Transverse colon (tissue), 4 donors: ENCODE measurements at places on chromosomes 7 and 10.

DNA sequence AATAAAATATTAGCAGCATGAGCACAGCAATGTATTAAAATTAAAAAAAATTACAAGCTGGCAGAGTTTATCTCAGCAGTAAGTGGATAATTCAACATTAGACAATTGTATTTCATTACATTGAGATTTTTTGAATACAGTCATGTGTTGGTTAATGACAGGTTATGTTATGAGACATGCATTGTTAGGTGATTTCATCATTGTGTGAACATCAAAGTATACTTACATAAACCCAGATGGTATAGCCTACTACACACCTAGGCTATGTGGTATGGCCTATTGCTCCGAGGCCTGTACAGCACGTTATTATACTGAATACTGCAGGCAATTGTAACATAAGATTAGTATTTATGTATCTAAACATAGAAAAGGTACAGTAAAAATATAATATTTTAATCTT, 29.7 kb downstream of the CCDC6 start:
- DNase-seq = no peak

DNA sequence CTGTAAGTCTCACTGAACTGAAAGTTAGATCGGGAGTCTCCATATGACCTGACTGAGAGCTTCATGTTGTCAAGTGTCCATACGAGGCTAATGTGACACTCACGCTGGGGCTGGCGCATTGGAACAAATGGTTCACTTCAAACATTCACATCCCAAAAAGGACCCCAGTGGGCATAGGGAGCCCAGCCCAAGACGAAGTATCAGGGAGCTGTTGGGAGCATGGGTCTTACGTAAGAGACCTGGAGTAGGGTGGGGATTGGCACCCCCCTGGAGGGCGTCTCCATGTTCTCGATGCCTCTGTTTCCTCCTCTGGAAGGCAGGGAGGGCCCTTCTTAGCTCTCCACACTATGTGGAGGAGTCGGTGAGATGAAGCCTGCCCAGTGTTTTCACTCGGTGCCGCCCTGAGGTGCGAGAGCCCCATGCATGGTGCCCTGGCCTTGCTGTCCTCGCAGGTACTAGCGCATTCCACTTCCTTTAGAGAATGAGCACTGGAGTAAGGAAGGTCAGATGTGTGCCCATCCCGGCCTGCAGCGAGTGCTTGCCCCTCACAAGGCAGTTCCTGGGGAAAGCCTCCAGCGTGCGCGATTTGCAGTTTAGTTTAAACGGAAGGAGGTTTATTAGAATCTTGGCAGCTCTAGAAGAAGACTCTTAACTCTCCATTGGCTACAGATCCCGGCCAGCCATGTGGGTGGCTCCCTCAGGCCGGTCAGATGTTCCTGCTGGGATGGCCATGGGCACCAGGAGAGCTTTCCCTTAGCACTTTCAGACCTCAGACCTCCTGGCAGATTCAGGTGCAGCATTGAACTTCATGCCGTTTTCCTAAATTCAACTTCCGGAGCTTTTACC, 64.4 kb downstream of the PTPRE start:
- DNase-seq = no peak

- DNase-seq = peak; percentile 54
Observed at GRCh38 chr7:134420424-134421125, 38.3 kb downstream of the AKR1B1 start.

- DNase-seq = no peak
Observed at GRCh38 chr7:88104732-88105131, 115.1 kb downstream of the SRI start.

GRCh38 chr10:90968328-90969081, 47.6 kb upstream of the ANKRD1 start:
- DNase-seq = no peak

GRCh38 chr7:39144420-39144819, 166.7 kb downstream of the POU6F2 start:
- no peak for DNase-seq

DNA sequence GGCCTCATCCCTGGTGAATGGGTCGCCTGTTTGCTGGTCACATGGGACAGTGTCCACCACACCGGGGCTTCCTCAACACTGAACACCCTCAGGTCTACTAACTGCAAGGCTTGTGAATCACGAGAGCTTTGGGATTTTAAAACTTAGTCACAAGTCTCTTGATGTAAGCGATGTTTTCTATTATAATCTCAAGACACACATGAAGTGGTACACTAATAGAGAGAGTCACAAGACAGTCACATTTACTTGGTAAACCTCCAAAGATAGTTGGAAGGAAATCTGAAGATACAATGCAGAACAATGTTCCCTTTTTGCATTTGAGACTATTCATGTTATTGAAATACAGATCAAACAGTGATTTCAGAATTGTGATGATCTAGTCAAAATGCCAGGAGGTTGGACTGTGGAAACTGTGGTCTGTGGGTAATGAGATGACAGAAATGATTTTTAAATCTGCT, 233.1 kb upstream of the KLF6 start:
- DNase-seq = no peak

GRCh38 chr10:718143-718700, 28.8 kb upstream of the DIP2C start:
- DNase-seq = no peak

GRCh38 chr7:21939136-21939857, 6.4 kb downstream of the CDCA7L start:
- DNase-seq = no peak

GRCh38 chr7:7207876-7208275, 25.5 kb downstream of the C1GALT1 start:
- DNase-seq = no peak

DNA sequence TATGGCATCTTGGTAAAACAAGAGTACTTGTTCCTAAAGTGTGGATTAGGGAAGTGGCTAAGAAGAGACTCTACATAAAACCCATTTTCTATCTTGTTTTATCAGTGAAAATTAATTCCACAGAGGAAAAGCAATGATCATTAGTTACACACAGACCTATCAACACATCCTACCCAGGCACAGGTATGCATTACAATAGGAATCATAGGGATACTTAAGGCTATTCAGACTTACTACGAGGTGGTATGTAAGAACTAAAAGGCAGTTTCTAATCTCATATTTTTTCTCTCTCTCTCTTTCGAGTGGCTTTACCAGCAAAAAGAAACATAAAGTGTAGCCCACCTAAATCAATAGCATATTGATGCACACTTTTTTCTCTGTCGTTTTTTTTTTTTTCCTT, 166.3 kb upstream of the FEZF1 start:
- DNase-seq = no peak

- no peak for DNase-seq
Observed at GRCh38 chr7:112088484-112089016, 117.6 kb downstream of the DOCK4 start.

GRCh38 chr7:102317231-102318059, 30.8 kb downstream of the SH2B2 start:
- DNase-seq = no peak

DNA sequence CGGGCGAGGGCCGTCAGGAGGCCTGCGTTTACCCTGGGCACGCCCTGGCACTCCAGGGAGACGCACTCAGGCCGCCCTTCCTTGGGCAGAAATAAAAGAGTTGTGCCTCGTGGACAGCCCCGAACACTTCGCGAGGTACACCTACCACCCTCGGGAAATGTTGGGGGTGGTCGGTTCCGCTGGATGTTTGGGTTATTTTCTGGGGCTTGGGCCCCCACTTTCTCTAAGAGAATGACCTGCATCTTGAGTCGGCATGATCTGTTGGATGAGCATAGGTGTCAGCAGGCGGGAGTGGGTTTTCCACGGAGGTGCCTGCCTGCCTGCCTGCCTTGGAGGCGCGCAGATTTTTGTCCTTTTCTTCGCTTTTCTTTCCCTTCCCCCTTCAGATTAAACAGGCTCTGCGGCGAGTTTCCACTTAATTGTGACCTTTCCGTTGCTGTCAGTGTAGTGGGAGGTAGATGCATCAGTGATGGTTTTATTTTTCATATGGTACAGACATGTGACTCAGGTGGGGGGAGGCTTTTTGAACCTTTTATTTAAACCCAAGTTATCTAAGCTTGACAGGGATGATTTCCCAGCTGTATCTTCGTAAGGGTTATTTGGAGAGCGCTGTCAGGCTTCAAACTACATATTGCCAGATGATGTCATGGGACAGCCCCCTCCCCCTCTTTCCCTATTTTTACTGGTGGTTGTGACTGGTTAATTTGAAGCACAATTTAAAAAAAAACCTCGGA, 661 bp downstream of the HECTD2 start:
- no peak for DNase-seq

GRCh38 chr10:75074711-75075445, 36.6 kb upstream of the SAMD8 start:
- no peak for DNase-seq

- DNase-seq = no peak
Observed at GRCh38 chr10:60677531-60678129, 100.6 kb upstream of the CDK1 start.

DNA sequence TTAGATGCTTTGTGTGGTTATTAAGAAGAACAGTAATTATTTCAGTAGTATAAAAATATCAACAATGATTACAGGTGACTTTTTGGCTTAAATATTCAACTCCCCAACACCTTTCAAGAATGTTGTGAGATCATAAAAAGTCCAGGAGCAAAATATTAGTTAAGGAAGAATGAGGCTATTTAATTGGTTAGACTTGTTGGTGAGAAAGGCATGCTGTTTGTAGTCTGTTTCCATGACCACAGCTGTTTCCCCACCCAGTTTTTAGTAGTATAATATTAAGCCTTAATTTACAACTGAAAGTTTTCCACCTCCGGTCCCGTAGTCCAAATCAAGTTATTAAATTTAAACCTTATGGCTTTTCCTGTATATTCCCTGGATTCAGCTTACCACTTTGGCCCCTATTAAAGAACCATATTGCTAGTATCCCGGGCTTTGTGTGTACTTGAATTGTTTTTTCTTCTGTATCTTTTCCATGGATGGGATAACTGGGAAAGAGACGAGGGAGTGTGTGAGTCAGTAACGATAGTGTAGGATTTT, 133.3 kb downstream of the CELF2 start:
- DNase-seq = no peak

DNA sequence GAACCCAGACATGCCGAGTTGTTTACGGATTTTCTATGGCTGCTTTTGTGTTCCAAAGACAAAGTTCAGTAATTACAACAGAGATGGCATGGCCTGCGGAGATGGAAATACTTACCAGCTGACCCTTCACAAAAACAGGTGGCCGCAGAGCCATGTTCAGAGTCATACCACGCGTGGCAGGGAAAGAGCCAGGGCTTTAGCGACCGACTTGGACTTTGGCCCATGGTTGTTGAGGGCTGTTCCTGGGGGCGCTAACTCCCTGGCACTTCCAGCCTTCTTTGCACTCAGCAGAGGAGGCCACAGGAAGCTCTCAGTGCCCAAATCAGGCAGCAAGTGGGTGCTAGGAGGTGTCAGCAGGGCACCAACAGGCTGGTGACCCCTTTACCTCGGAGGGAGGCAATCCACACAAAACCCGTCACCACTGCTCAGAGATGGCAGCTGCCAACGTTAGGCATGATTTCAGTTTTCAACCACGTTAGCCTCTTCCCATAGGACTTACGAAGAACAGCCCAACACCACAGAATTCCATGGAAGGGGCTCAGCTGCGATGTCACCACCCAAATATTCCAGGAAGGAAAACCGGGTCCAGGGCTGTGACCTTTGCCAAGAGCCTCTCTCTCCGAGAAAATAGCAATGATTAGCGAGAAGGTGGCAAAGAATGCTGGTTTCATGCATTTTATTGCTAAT, 21.4 kb upstream of the CNPY1 start:
- DNase-seq = no peak

GRCh38 chr10:100140070-100140469, 45.8 kb downstream of the ERLIN1 start:
- DNase-seq = no peak

DNA sequence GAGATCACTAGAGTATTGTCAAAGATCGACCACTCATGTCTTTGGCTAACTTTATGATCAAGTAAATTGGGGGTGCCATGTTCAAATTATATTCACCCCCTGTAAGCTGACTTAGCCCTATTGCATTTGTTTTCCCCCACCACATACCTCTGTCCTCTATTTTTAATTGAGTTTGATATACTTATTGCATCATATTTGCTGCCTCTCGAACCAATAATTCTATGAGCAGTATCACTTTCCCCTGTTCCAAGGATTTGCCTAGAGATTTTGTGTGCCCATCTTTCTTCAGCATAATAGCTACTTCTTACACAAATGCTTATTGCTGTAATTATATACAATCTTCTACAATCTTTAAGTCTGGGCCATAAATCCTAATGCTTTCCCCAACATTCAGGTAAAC, 245.2 kb downstream of the COBL start:
- no peak for DNase-seq

- no peak for DNase-seq
Observed at GRCh38 chr7:126370038-126370668, 882.6 kb downstream of the GRM8 start.

GRCh38 chr7:90413185-90413528, 9.9 kb downstream of the CLDN12 start:
- DNase-seq = no peak

- no peak for DNase-seq
Observed at GRCh38 chr7:129853661-129854268, 99.0 kb downstream of the UBE2H start.

- no peak for DNase-seq
Observed at GRCh38 chr10:11440250-11441150, 170.9 kb downstream of the USP6NL start.

GRCh38 chr7:20112696-20113095, 104.5 kb downstream of the MACC1 start:
- DNase-seq = no peak

DNA sequence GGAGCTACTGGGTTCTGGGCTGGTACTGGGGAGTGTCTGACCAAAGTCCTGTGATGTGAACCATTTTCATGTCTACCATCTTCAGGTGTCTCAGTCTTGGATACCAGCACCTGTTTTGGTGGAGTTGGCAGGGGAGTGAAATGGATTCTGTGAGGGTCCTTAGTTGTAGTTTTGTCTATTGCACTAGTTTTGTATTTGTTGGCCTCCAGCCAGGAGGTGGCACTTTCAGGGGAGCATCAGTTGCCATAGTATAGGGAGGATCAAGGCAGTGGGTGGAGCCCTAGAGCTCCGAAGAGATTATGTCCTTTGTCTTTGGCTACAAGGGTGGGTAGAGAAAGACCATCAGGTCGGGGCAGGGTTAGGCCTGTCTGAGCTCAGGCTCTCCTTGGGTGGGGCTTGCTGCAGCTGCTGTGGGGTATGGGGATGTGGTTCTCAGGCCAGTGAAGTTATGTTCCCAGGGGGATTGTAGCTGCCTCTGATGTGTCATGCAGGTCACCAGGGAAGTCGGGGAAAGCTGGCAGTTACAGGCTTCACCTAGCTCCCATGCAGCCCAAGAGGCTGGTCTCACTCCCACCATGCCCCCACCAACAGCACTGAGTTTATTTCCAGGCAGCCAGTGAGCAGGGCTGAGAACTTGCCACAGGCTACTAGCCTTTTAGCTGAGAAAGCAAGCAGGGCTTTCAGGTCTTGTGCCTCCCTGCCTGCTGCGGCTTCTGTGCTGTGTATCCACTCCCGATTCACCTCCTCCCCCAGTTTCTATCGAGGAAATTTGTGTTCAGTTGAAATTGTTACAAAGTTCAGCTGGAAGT, 153.1 kb downstream of the ZNF365 start:
- peak; percentile 9 for DNase-seq
